ENCODE measurements at places on chromosomes 11 and 22.

GRCh38 chr11:87176044-87176443, 138.3 kb downstream of the TMEM135 start:
- H3K27me3 ChIP-seq = no peaks in the 10 kb centered on the region
- H3K36me3 ChIP-seq = no peaks in the 10 kb centered on the region
- no peak overlapping the region for H3K27ac ChIP-seq

DNA sequence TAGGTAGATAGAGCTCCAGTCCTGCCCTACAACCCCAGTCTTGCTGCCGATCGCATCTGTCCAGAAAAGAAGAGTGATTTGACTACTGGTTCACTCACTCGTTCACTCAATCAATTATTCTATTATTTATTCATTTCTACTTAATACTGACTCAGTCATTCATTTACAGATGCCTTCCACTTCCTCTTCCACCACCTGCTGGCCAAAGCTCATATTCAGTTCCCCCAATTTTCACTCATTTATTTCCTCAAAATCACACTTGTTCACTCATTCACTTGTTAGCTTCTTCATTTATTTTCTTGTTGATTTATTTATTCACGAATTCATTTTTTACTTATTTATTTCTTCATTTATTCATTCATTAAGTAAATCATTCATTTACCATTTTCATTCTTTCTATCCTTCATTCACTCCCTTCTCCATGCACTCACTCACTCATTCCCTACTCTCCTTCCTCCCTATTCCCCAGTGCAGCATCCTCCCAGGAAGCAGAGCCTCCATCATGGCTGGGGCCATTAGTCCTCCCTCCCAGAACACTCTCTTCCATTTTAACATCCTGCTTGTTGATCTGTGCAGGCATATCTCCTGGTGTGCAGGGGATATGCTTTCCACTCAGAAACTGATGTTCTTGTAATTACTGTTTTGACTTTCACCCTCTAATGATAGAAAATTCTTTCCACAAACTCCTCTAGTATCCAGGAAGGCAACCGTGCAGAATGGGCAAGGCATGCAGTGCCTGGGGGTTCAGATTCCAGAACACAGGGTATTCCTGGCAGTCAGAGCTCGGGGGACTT, 281.0 kb downstream of the TENM4 start:
- no peaks in the 10 kb centered on the region for H3K27me3 ChIP-seq
- H3K36me3 ChIP-seq = no peaks in the 10 kb centered on the region
- DNase-seq = no peak
- no peak overlapping the region for H3K27ac ChIP-seq

DNA sequence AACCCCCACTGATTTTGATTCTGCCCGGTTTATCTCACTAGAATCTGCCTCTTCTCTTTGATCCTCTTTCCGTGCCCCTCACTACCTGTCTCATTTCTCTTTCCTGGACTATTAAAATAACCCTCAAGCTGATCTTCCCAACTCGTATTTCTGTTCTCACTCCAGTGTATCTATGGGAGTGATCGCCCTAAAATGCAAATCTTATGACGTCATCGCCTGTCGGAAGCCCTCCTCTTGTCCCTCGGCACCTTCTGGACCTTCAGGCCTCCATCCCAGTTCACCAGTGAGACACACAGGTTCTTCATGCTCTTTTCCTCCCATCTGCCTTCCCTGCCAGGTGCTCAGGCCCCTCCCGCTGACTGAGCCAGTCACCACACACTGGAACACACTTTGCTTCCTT, 234.5 kb upstream of the TBCEL start:
- no peak overlapping the region for H3K27ac ChIP-seq
- no peaks in the 10 kb centered on the region for H3K4me1 ChIP-seq
- peak; percentile 25 for DNase-seq
- peaks cover 5% of the 10 kb centered on the region for H3K27me3 ChIP-seq
- H3K36me3 ChIP-seq = no peaks in the 10 kb centered on the region

DNA sequence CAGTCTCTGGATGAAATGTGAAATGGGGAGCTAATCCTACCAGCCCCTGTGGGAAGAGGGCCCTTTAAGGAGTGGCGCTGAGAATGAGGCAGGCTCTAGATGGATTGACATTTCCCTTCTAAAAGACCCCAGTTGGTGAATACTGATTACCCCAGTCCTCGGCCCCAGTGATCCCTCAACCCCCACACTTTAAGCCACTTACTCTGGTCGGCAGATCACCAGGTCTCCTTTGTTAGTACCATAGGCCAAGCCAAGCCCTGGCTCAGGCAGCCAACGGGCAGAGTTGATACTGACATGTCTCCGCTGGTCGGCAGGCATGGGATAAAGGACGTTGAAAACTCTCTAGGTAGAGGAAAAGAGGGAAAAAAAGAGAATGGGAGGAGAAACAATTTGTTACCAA, 26.1 kb upstream of the CHRM4 start:
- H3K27ac ChIP-seq = no peak overlapping the region
- H3K4me1 ChIP-seq = no peaks in the 10 kb centered on the region
- no peaks in the 10 kb centered on the region for H3K27me3 ChIP-seq
- peaks cover 64% of the 10 kb centered on the region for H3K36me3 ChIP-seq

GRCh38 chr11:10392095-10393079, 62.7 kb upstream of the AMPD3 start:
- H3K36me3 ChIP-seq = no peaks in the 10 kb centered on the region
- no peak overlapping the region for H3K4me3 ChIP-seq
- H3K27ac ChIP-seq = no peak overlapping the region
- peaks cover 30% of the 10 kb centered on the region for H3K4me1 ChIP-seq
- DNase-seq = no peak

DNA sequence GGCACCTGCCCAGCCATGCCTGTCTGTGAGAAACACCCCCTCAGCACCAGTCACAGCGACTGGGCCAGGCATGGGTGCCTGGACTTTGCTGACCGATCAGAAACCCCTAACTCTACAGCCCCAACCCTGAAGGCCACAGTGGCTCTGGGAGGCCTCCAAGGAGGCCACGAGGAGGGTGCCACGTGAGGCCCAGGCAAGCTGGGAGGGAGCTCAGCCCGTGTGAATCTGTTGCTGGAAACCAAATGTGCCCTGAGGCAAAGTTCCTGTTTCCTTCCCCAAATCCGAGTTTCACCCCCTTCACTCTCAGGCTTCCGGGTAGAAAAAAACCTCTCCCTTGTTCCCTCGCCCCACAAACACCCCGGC, 1.3 kb downstream of the UNC93B1 start:
- H3K4me1 ChIP-seq = no peaks in the 10 kb centered on the region
- no peaks in the 10 kb centered on the region for H3K36me3 ChIP-seq
- H3K27me3 ChIP-seq = no peaks in the 10 kb centered on the region
- no peak overlapping the region for H3K4me3 ChIP-seq
- H3K27ac ChIP-seq = no peak overlapping the region

- no peaks in the 10 kb centered on the region for H3K36me3 ChIP-seq
- DNase-seq = no peak
- no peaks in the 10 kb centered on the region for H3K27me3 ChIP-seq
- no peaks in the 10 kb centered on the region for H3K4me1 ChIP-seq
- H3K4me3 ChIP-seq = no peak overlapping the region
These were observed 44.3 kb downstream of the SCGB1A1 start for GRCh38 chr11:62463121-62463542.

DNA sequence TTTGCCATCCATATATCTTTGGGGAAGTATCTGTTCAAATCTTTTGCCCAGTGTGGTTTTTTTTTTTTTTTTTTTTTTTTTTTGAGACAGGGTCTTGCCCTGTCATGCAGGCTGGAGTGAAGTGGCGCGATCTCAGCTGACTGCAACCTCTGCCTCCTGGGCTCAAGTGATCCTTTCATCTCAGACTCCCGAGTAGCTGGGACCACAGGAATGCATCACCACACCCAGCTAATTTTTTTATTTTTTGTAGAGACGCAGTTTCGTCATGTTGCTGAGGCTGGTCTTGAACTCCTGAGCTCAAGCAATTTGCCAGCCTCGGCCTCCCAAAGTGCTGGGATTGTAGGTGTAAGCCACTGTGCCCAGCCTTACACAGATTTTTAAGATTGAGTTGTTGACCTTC, 4.8 kb upstream of the FAM118A start:
- H3K36me3 ChIP-seq = no peaks in the 10 kb centered on the region
- DNase-seq = no peak
- no peak overlapping the region for H3K27ac ChIP-seq
- no peaks in the 10 kb centered on the region for H3K27me3 ChIP-seq
- no peak overlapping the region for H3K4me3 ChIP-seq

GRCh38 chr11:87366346-87366745, 328.6 kb downstream of the TMEM135 start:
- H3K27ac ChIP-seq = no peak overlapping the region
- no peak for DNase-seq
- H3K4me3 ChIP-seq = no peak overlapping the region
- no peaks in the 10 kb centered on the region for H3K36me3 ChIP-seq
- no peaks in the 10 kb centered on the region for H3K27me3 ChIP-seq
- no peaks in the 10 kb centered on the region for H3K4me1 ChIP-seq

GRCh38 chr22:48863965-48864528, 963.6 kb downstream of the BRD1 start:
- H3K4me1 ChIP-seq = no peaks in the 10 kb centered on the region
- peak; percentile 44 for DNase-seq
- no peaks in the 10 kb centered on the region for H3K36me3 ChIP-seq
- no peak overlapping the region for H3K27ac ChIP-seq
- no peaks in the 10 kb centered on the region for H3K27me3 ChIP-seq
- no peak overlapping the region for H3K4me3 ChIP-seq

DNA sequence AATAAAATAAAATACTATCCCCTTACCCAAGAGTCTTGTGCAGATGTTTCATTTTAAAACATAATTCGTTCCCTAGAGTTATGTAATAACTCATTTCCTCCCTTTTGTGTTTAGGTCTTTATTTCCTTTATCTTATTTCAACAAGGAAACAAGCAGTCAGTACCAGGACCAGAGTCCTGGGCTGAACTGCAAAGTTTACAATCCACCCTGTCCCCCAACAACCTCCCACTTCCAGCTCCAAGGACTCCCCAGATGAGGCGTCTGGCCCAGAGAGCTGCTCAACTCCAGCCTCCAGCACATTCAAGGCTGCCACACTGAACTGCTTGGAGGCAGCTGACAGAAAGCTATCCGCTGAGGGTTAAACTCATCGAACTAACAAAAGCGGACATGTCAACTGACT, 4.5 kb downstream of the POLDIP3 start:
- no peaks in the 10 kb centered on the region for H3K4me1 ChIP-seq
- H3K4me3 ChIP-seq = no peak overlapping the region
- H3K27ac ChIP-seq = peak overlapping the region; percentile 60
- no peaks in the 10 kb centered on the region for H3K27me3 ChIP-seq

GRCh38 chr11:122765487-122766131, 72.7 kb upstream of the CRTAM start:
- H3K36me3 ChIP-seq = no peaks in the 10 kb centered on the region
- DNase-seq = no peak
- H3K4me1 ChIP-seq = no peaks in the 10 kb centered on the region
- H3K27ac ChIP-seq = no peak overlapping the region
- no peaks in the 10 kb centered on the region for H3K27me3 ChIP-seq
- H3K4me3 ChIP-seq = no peak overlapping the region

- H3K4me1 ChIP-seq = peaks cover 100% of the 10 kb centered on the region
- H3K36me3 ChIP-seq = peaks cover 13% of the 10 kb centered on the region
- H3K27ac ChIP-seq = peak overlapping the region; percentile 100
- no peaks in the 10 kb centered on the region for H3K27me3 ChIP-seq
These were observed 59.0 kb downstream of the MYH9 start for GRCh38 chr22:36328635-36329253.

DNA sequence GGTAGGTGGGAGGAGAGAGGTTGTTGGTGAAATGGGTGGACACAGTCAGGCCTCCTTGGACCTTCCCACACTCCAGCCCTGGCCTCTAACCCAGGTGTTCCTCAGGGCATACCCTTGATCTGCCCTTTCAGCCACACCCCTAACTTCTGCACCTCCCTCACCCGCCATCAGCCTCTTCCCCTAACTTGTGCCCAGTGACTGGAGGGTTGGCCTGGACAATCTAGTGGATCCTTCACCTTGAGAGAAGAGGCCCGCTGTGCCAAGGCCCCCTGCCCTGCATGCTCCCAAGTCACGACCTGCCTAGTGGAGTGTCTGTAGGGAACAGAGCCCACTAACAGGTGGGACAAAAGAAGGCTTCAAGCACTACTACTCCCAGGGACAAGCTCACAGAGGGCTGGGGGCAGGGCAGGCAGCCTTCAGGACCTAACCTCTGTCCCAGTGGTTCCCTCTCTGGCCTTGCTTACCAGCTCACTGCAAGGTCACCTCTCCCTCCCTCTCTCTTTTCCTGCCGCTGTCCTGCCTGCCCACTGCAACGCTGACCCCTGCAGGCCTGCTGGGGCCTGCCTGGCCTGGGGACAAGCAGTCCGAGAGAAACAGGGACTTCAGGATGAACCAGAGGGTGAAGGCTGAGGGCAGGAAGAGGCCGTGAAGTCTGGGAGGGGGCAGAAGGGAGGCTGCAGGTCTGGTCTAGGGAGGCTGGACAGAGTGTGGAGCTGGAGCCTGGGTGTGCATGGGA, 3.3 kb downstream of the SYT7 start:
- H3K4me1 ChIP-seq = peaks cover 10% of the 10 kb centered on the region
- no peak overlapping the region for H3K27ac ChIP-seq
- peaks cover 14% of the 10 kb centered on the region for H3K27me3 ChIP-seq
- no peak for DNase-seq
- H3K4me3 ChIP-seq = no peak overlapping the region

DNA sequence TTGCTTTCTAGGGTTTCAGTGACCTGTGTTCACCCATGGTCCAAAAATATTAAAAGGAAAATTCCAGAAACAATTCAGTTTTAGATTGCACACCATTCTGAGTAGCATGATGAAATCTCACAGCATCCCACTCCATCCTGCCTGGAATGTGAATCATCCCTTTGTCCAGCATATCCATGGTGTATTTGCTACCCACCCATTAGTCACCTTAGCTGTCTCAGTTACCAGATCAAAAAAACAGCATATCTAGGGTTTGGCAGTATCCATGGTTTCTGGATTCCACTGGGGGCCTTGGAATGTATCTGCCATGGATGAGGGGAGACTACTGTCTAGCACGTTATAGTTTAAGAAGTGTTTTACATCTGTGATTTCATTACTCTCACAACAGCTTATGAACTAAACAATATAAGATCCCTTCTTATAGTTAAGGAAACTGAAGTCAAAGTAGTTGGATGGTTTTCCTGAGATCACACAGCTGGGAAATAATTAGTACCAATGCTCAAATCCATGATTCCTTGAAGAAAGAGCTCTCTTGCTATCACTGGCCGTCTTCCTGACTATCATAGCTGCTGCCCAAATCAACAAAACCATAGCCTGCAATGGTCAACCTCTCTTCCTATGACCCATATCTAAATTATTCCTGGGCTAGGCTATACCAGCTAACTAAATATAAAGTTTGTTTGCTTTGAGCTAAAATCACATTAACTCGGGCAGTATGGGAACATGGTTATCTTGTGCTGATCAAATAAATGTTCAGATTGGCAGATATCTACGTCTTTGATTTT, 122.6 kb downstream of the MICAL2 start:
- H3K4me1 ChIP-seq = peaks cover 49% of the 10 kb centered on the region
- DNase-seq = no peak
- peaks cover 41% of the 10 kb centered on the region for H3K36me3 ChIP-seq
- no peak overlapping the region for H3K4me3 ChIP-seq

Measured in sigmoid colon (tissue), 7 donors.